ENCODE measurements at places on chromosomes 6 and 20.

DNA sequence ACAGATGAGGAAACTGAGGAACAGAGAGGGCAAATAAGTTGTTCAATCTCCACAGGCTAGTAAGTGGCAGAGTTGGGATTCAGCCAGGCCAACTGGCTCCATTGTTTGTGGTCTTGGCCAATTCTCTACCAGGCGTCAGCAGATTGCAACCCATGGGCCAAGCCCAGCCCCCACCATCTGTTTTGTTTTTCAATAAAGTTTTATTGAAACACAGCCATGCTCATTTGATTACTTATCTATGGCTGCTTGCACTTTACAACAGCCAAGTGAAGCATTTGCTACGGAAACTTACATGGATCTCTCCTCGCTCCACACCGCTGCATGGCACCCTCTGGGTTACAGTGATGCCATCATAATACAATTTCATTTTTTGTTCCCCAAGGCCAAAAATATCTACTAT, 90.8 kb downstream of the ZNF217 start:
- no peak for DNase-seq

- no peak for DNase-seq
These were observed 155.5 kb downstream of the ESR1 start for GRCh38 chr6:151963001-151963400.

DNA sequence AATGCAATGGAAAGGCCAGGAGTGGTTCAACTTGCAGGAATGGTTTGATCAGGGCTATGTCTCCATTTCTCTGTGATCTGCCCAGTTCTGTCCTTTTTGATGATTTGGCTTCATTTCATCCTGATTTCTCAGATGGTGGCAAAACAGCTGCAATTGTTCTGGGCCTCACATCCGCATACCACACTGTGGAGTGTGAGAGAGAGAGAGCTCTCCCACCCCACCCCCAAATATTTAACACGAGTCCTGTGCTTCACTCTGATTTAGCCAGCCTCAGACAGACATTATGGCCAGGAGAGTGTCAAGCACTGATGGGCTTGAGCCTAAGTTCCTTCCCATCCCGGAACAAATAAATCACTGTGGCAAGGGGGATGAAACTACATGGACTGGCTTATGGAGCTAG, 284.6 kb downstream of the CDC5L start:
- DNase-seq, result no peak

- DNase-seq, result no peak
These were observed 269.9 kb upstream of the AGPAT4 start for GRCh38 chr6:161543684-161544309.

DNA sequence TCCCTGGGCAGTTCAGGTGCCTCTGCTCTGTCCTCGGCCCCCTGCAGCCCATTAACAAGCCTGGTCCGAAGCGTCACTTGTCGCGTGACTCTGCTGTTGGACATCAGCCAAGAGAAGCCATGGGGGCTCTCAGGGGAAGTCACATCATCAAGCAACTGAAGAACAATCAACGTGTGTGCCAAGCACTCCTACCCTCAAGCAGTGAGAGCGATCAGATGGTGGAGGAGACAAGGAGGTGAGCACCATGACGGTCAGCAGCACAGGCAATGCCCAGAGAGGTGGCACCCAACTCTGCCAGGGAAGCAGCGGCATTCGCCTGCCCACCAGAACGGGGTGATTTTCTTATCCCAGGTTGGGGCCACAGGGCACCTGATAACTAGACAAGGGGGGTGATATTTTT, 132.7 kb downstream of the AGPAT4 start:
- DNase-seq, result no peak

GRCh38 chr6:168136001-168136400, 57.0 kb upstream of the FRMD1 start:
- no peak for DNase-seq

DNA sequence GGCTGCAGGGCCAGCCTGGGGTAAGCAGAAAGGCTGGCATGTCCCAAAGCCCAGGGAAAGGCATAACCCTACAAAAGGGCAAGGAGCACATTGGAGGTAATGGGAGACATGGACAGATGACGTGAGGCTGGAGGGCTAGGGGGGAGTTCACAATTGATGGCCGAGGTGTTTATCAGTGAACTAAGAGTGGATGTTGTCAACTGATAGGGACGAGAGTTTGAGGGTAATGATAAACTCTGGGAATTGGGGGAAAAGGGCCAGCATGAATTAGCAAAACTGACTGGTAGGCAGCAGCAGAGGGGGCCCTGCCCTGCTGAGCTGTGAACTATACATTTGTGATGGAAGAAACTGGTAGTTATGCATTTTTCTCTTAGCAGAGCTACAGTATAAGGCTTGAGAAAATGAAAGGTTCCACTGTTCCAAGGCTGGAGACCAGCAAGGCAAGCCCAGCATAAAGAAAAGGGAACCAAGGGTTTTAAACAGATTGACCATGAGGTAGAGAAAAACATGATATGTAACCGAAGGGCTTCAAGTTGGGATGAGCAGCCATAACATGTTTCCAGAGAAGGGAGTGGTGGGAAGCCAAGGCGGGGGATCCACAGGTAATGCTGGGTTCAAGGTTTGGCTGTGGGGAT, 98.1 kb upstream of the MLN start:
- DNase-seq, result no peak

DNA sequence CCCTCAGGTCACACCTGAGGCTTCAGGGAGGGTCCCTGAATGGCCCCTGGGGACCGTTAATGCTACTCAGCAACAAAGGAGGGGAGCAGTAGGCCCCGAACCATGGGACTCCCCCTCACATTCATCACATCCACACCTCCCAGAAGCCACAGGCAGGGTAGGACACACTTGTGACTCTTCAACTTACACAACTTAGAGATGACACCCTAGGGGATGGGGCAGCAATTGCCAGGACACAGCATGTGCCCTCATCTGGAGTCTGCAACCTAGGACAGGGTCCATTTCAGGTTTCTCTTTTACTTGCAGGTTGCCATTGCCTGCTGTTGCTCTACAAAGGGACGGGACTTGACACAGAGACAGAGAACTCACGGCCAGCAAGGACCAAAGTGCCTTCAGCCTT, 770 bp downstream of the ULBP3 start:
- no peak for DNase-seq

GRCh38 chr6:99402448-99402847, 8.5 kb upstream of the COQ3 start:
- no peak for DNase-seq

- DNase-seq, result no peak
These were observed 10.8 kb downstream of the MMP24OS start for GRCh38 chr20:35267092-35267491.

- DNase-seq, result no peak
These were observed 637 bp downstream of the UBR2 start for GRCh38 chr6:42564506-42564825.

- DNase-seq, result no peak
These were observed 39.1 kb upstream of the GTSF1L start for GRCh38 chr20:43765916-43766315.

DNA sequence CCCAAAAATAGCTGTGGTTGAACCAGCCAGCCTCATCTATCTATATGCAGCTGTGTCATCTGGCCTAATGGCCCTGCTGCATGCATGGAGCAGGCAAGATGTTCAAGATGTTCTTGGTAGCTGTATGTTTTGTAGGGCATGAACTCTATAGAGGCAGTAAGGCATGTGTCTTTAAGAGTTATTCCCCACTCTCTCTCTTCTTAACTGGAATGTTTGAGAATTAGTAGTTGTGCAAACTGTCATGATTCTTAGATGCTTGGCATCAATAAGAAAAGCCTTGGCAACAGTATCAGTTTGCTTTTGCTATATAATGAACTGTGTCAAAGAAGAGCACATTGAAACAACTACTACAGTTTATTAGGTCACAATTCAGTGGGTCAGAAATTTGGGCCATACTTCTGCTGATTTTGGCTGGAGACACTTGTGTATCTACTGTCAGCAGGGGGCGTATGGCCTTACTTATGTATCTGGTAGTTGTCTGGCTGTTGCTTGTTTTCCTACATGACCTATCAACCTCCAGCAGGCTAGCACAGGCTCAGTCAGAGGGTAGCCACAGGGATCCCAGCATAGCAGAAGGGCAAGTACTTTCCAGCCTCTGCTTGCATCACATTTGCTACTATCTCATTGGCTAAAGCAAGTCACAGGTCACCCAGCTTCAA, 56.1 kb upstream of the LAMP5 start:
- DNase-seq, result peak; percentile 15

- no peak for DNase-seq
These were observed 83.2 kb downstream of the LAMP5 start for GRCh38 chr20:9597547-9597946.

DNA sequence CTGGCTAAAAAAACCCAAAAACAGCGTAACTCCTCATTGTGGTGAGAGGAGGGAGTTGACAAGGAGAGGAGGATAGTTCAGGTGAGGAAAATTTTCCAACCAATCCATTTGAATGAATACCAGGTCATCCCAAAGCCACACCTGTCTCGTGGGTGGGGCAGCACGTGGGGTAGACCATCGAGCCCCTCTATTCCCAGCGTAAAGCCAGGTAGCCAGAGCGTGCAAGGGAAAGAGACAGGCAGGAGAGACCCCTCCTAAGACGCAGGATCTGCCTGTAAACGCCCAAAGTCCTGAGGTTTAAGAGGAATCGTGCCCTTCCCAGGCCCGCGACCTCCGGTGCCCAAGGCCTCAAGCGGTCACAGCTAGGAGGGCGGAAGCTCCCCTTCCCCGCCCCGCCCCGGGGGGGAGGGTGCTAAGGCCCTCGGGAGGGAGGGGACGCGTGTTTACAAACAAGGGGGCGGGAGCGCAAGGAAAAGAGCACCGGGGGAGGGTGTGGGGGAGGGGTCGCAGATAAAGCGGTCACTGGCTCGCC, 712 bp downstream of the RXRB start:
- DNase-seq, result peak; percentile 92

DNA sequence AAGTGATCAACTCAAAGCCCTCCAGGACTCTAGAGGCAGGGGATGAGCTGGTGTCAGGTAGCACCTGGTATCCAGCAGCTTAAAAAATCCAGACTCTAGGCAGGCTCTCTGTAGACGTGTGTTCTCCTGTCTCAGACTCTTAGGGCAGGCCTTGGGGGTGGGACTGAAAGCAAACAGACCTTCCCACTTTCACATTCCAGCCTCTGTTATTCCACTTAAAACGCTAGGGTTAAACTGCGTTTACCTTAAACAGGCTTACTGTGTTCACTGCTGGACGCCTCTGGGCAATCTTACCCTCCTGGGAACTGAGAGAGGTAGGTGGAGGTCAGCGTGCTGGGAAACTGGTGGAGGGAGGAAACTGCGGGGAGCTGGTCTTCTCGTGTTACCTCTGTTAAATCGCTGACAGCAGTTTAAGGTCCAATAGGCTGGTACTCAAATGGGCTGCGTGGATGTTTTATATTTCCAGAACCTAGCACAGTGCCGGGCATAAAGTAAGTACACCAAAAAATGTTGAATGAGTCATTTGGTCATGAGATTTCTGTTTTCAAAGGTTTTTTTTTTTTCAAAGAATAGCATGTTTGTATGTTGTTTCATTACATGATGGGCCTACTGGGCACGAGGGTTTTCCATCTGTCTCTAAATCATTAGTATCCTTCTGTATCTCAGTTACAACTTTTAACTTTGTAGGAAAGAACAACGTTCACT, at the start of gene GCNT2:
Gene GCNT2, plus strand, starts transcription at position 248 of the 705 bp plus-strand sequence. CDS start 7,561 bp downstream, outside the sequence.
- peak; percentile 65 for DNase-seq

DNA sequence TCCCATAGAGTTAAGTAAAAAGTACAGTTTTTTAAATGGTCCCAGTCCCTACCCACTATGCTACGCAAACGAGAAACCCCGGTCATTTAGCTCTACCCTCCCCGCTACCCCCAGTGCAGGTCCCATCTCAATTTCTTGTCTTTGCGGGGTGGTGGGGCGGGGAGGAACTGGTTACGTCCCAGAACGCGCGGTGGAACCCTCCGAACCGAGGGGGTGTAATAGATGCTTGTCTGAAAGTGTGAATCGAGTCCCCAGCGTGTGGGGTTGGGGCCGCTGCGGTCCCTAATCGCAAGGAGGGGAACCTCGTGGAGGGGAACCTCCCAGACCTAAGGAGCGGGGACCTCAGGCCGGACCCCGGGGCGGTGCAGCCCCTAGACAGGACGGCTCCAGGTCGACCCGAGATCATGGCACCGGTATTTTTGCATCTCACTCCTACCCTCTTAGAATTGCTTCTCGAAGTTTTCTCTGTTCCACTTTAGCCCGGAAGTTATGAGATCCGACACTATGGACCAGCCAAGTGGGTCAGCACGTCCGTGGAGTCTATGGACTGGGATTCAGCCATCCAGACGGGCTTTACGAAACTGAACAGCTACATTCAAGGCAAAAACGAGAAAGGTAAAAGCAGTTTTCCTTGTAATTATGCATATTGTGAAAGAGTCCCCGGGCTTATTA, 779 bp downstream of the HEBP2 start:
- no peak for DNase-seq

DNA sequence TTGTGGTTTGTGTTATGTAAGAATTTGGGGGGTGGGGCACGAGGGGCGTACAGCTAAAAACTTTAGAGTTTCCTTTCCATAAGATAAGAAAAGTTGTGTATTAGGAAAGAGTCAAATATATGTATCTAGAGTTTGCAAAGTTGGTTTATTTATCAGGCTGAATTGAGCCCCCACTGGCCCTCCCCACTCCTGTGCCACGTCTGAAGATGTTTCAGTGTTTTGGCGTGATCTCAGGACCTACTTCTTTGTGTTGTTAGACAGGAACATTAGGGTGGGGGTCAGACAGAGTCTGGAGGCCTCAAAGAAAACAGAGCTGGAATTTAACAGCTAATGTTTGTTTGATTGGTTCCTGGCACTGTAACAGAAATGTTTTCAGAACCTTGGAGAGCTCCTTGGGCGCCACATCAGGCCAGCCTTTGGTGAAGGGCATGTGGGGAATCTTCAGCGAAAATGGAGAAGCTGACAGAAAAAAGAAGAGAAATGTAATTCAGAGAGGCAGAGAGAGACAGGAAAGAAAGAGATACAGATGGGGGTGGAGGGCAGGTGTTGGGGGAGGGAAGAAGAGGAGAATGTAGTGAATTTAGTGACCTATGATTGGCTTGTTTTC, 674 bp downstream of the NRSN1 start:
- no peak for DNase-seq

Measured in WERI-Rb-1 (cell line).